ENCODE measurements at places on chromosomes 2 and 18.

DNA sequence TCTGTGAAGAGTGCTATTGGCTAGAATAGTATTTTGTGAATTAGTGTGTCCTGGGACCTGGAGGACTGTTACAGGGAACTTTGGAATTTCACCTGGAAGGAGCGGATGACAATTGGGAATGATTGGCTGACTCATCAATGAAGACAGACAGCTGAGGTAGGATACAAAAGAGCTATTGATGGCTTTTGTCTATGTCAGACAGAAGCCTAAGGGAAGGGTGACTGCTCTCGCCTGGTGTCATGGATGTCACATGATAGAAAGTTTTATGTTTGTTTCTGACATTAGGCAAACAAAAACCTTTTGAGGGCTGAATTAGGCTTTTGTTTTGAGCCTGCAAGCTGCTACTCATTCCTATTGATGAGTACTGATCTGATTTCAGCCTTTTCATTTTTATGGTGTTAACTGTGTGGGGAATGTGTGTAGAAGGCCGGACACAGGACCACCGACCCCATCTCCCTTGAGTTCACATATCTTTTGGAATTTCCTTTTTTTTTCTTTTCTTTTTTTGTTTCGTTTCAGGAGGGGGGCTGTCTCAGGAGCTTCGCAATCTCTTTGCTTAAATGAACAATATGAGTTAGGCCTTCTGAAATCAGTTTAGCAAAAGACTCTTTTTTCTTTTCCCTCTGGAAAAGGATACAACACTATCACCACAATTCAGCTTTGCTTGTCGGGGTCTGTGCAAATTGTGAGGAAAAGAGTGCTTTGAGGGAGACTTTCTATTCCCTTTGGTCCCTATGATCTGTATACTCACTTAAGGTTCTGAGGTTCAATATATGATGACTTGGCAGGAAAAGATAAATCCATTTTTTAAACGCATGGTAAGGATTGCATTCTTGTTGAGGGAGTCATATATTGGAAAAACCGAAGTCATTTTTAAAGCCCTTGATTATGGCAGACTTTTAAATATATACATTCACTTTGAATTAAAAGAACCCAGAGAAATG, 207.9 kb upstream of the FIGN start:
- DNase-seq = no peak

- no peak for DNase-seq
These were observed 2.2 kb downstream of the PSD4 start for GRCh38 chr2:113175736-113176695.

DNA sequence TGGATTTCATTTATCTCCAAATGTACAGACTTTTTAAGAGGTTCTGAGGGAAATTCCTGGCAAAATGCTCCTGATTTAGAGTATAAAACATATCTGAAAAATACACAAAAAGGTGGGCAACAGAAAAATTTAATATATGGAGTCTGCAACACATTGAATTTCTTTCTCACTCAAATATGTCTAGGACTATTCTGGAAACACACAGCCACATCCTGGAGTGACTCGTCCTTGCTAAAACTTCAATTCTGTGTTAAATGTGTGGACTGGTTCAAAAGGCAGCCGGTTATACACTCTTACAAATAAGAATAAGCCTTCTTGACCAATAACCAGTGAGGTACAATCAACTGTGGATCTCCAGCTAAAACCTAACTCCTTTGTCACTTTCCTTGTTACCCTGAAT, 44.1 kb upstream of the RND3 start:
- no peak for DNase-seq

- DNase-seq = no peak
These were observed 395.4 kb upstream of the ACVR2A start for GRCh38 chr2:147449323-147449991.

DNA sequence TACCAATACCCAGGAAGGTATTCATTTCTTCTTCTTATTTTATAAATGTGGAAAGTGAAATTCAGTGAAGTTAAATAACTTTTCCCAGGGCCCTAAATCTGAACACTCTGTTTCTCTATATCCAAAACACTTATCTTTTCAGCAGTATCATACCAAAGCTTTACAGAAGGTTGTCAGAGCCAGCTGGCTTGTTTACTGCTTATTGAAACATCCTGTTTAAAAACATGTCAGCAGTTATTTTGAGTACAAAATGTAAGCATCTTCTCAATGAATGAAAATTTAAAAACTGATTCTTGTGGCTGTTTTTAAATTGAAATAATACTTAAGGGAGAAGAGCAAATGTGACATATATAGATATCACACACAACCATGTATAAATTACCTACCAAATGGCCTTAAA, 11.3 kb upstream of the CDH19 start:
- no peak for DNase-seq
